Naive B cell (primary cell): ENCODE measurements at places on chromosomes 11 and 22.

GRCh38 chr11:46554213-46555147 is 39.3 kb downstream of the AMBRA1 start:
- no peak overlapping the region for H3K4me3 ChIP-seq
- H3K4me1 ChIP-seq = peaks cover 29% of the 10 kb centered on the region
- DNase-seq = no peak

DNA sequence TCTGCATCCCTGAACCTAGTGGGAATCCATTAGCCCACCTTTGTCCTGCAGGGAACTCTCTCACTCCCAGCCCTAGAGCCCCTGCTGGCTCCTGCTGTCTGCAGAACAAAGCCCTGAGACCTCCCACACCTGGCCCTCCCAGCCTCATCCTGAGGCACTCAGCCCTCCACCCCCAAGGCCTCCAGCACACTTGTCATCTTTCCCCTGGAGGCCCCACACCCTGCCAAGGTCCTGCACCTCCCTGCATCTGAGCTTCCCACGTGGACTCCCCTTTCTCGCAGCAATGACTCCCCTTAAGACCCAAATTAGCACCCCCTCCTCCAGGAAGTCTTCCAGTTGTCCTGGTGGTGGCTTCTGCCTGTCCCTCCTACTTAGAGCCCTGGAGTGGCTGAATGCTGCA is 42.3 kb upstream of the LINC01488 start:
- H3K4me3 ChIP-seq = peak overlapping the region; percentile 57
- peaks cover 22% of the 10 kb centered on the region for H3K27me3 ChIP-seq
- peaks cover 7% of the 10 kb centered on the region for H3K4me1 ChIP-seq
- H3K27ac ChIP-seq = no peak overlapping the region
- no peak for DNase-seq

DNA sequence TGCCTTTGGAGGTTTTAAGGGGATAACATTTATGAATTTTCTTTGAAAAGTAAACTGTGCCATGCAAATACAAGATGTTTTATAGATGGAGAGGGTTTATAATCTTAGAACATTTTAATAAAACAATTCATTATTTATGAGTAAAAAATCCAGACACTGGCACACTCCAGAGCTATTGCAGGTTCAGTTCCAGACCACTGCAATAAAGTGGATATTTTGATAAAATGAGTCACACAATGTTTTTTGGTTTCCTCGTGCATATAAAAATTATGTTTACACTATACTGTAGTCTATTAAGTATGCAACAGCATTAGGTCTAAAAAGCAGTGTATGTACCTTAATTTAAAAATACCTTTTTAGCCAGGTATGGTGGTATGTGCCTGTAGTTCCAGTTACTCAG is 146.2 kb upstream of the ZBED5 start:
- no peak overlapping the region for H3K4me3 ChIP-seq
- H3K36me3 ChIP-seq = peaks cover 10% of the 10 kb centered on the region
- DNase-seq = no peak

GRCh38 chr22:30036656-30037055 is 43.6 kb upstream of the HORMAD2 start:
- no peaks in the 10 kb centered on the region for H3K4me1 ChIP-seq
- no peaks in the 10 kb centered on the region for H3K36me3 ChIP-seq
- DNase-seq = no peak
- H3K27ac ChIP-seq = no peak overlapping the region

DNA sequence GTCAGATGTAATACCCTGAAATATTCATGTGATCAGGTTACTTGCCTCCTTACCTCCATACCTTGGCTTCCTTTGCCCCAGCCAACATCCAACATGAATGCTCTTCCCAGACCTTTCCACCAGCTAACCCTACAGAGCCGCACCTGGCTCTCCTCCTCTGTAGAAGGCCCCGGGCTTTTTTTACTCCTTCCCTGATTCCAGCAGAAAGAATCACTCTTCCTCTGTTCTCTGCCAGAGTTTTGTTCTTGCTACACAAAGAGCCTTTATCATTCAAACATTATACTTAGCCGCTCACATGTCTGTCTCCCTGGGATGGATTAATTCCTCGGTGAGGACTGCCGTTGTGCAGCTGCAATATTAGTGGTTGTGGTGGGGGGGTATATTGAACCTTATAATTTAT is 116.8 kb upstream of the GRAMD1B start:
- H3K27me3 ChIP-seq = peaks cover 5% of the 10 kb centered on the region
- H3K4me3 ChIP-seq = no peak overlapping the region
- no peak for DNase-seq
- no peaks in the 10 kb centered on the region for H3K36me3 ChIP-seq

DNA sequence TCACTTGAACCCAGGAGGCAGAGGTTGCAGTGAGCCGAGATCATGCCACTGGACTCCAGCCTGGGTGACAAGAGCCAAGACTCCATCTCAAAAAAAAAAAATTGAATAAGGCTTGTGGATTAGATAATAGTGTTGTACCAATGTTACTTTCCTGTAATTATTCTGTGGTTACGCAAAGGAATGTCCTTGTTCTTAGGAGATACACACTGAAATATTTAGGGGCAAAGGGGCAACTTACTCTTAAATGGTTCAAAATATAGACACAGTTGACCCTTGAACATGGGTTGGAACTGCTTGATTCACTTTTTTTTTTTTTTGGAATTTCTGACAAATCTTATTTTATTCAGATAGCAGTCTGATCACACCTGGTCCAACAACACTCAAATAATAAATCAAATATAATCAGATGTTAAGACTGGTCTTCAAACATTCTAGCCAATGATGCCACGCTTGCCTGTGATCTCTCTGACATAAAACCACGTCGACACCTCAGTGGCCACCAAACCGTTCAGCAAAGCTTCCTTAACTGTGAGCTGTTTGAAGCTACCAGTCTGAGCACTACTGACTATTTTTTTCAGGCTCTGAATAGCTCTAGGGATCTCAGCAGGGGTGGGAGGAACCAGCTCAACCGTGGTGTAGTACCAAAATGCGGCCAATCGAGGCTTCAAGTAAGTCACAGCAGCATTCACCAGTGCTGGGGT is 710 bp downstream of the ATP5MGL start:
- H3K4me1 ChIP-seq = peaks cover 52% of the 10 kb centered on the region
- no peaks in the 10 kb centered on the region for H3K27me3 ChIP-seq
- no peak overlapping the region for H3K27ac ChIP-seq
- H3K36me3 ChIP-seq = no peaks in the 10 kb centered on the region

DNA sequence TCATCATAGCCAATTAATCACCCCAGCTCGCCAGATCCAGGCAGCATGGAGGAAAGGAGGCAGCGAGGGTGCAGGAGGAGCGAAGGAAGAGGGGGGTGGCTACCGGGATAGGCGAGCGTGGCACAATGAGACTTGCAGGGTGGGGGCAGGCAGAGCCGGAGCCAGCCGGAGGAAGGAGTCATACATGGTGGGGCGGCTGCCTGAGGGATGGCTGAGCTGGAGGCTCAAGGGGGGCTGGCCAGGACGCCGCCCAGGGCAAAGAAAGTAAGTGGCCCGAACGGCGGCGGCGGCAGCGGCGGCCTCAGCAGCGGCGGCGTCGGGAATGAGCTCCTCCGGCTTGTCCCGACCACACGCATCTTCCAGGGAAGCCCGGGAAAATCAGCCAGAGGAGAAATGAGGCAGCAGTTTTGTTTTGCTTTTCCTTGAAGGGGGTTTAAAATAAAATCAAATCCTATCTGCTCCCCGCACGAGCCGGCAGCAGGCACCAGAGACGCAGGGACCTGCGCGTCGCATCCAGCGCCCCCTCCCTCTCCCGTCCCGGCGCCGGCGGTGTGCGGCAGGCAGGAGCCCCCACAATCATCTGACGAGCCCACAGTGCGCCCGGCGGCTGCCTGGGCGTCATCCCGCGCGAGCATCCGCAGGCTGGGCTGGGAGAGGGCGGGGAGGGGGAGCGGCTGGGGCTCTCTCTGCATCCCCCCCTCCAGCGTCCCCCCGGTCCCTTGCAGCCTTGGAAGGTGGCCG is 263.6 kb downstream of the CTTN start:
- peaks cover 40% of the 10 kb centered on the region for H3K27me3 ChIP-seq
- no peak overlapping the region for H3K4me3 ChIP-seq
- H3K36me3 ChIP-seq = no peaks in the 10 kb centered on the region
- H3K4me1 ChIP-seq = peaks cover 3% of the 10 kb centered on the region

DNA sequence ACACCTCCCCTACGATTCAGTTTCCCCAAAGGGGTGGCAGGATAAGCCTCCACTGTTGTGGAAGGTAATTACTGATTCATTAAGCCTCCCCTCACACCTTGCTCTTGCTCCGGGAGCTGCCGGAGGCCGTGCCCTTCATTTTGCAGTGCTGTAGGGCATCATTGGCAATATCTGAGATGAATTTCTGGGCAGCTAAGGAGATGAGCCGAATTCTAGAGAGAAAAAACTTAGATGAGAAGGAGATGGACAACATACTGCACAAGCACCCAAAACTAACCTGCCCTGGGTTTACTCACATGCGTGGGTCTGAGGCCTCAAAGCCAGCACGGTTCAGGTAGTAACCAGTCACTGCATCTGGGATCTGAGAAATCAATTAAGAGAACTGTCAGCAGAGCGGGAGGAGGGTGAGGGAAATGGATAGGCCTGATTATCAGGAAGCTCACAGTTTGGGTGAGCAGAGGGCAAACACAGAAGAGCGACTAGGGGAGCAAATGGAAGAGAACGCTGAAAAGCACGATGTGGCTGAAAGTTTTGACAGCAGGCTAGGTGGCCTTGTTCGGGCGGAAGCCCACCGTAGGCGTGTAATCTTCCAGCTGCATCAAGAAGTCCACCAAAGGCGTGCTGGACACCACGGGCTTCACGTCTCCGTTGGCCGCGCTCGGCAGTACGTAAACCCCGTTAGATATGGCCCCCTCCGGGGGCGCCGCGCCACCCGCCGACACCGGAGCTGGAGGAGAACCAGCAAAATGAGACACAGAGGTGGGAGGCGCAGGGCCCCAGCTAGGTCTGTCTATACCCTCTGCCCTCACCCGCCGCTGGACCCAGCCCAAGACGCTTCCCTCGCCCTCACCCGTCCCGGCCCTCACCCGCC is 689 bp downstream of the TAF10 start:
- no peak for DNase-seq
- peaks cover 4% of the 10 kb centered on the region for H3K4me1 ChIP-seq
- H3K27ac ChIP-seq = no peak overlapping the region

- no peak overlapping the region for H3K27ac ChIP-seq
- DNase-seq = no peak
- no peak overlapping the region for H3K4me3 ChIP-seq
- H3K36me3 ChIP-seq = peaks cover 6% of the 10 kb centered on the region
- H3K4me1 ChIP-seq = peaks cover 29% of the 10 kb centered on the region
- peaks cover 71% of the 10 kb centered on the region for H3K27me3 ChIP-seq
Measured at GRCh38 chr11:20157728-20158127, 2.5 kb downstream of the DBX1 start.

DNA sequence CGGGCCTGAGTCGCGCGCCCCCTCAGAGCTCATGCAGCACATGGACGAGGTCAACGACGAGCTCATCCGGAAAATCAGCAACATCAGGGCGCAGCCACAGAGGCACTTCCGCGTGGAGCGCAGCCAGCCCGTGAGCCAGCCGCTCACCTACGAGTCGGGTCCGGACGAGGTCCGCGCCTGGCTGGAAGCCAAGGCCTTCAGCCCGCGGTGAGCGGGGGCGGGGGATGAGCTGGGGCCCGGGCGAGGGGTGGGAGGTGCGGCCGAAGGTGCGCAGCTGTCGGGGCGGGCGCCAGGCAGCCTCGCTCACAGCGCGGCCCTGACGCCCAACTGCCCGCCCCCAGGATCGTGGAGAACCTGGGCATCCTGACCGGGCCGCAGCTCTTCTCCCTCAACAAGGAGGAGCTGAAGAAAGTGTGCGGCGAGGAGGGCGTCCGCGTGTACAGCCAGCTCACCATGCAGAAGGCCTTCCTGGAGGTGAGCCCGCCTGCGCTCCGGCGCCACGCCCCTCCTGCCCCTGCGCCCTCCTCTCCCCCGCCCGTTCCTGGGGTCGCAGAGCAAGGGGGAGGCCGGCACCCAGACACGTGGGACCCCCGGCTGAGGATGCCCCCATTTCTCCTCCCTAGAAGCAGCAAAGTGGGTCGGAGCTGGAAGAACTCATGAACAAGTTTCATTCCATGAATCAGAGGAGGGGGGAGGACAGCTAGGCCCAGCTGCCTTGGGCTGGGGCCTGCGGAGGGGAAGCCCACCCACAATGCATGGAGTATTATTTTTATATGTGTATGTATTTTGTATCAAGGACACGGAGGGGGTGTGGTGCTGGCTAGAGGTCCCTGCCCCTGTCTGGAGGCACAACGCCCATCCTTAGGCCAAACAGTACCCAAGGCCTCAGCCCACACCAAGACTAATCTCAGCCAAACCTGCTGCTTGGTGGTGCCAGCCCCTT is 20.5 kb downstream of the EPS8L2 start:
- H3K4me1 ChIP-seq = peaks cover 8% of the 10 kb centered on the region
- peaks cover 25% of the 10 kb centered on the region for H3K27me3 ChIP-seq
- DNase-seq = no peak

- no peaks in the 10 kb centered on the region for H3K27me3 ChIP-seq
- peaks cover 8% of the 10 kb centered on the region for H3K36me3 ChIP-seq
- peak; percentile 80 for DNase-seq
- H3K4me3 ChIP-seq = peak within 1 kb of the TSS; percentile 98
Measured at GRCh38 chr22:44180706-44181032, at the start of gene PARVG. TSS of gene PARVG (plus strand) at chr22:44180925. CDS start at chr22:44183330, 2,405 bp downstream.

DNA sequence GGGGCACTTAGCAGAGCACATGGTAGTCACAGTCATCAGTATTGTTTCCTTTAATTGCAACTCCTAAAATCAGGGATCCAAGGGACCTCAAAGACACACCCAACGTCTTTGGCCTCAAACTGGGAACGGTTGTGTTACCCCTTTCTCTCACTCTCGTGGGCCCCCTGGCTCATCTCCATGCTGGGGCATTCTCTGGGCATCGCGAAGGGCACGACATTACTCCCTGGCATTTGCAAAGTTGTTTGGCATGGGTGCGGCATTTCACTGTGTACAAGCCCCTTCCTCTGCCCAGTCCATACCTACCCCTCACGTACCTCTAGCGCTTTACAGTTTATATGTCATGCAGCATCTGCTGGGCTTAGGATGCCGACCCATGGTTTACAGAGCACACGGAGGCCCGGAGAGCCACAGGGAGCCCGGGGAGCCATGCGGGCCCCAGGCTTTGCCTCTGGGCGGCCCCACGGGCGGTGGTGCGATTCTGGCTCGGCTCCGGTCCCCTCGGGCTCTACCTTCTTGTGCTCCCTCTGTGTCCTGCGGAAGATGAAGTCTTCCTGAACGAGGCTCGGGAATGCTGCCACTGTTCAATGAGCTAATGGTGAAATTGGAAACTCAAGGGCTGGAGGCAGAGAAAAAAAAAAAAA is 21.9 kb upstream of the CACNG2 start:
- no peak for DNase-seq
- H3K27ac ChIP-seq = no peak overlapping the region
- no peak overlapping the region for H3K4me3 ChIP-seq
- no peaks in the 10 kb centered on the region for H3K4me1 ChIP-seq
- peaks cover 37% of the 10 kb centered on the region for H3K27me3 ChIP-seq
